T-helper 9 cell (primary cell): ENCODE measurements at places on chromosomes 11 and 22.

- no peak for DNase-seq
Measured at GRCh38 chr11:83162377-83162776, 5.4 kb downstream of the PCF11 start.

- no peak for DNase-seq
Measured at GRCh38 chr22:30572840-30573593, 1.4 kb downstream of the GAL3ST1 start.

GRCh38 chr11:66287211-66287888, 1.6 kb downstream of the YIF1A start:
- DNase-seq = no peak

- DNase-seq = no peak
Measured at GRCh38 chr22:47780281-47780875, 1017.9 kb downstream of the TBC1D22A start.

- no peak for DNase-seq
Measured at GRCh38 chr22:46352276-46352675, 16.8 kb downstream of the TRMU start.
